Fibroblast of skin of left quadriceps (primary cell): ENCODE measurements at places on chromosomes 16 and 17.
A peak's percentile ranks its signal among the peaks of the same experiment; 100 is the strongest.

DNA sequence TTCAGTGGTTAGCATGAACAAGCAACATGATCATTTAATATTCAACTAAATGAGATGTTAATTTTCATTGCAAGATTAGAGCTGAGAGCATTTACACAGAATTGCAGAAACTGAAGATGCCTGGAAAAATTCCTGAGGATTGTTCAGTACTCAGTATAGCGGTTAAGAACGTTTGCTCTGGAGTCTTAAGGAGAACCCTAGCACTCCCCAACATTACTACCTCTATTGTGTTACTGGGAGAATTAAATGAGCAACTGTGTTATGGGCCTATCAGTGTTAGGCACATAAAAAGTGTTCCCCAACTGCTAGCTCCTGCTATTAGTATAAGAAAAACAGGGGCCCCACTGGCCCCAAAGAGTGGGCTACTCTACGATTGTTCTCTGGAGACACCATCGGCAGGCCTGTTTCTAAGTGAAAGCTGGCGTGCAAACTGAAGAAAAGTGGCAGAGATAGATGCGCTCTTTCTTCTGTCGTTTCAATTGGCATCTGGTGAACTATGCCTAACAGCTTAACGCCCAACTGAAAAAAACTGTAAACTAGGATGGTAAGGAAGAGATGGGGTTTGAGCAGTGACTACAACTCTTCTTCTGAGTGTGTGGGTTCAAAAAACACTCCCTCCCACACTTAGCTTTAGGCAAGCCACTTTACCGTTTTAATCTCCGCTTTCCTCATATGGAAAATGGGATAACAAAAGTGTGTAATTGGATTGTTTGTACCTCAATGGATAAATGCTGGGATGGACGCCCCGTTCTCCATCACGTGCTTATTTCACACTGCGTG, 1.3 kb downstream of the CDR2 start:
- DNase-seq: no peak

DNA sequence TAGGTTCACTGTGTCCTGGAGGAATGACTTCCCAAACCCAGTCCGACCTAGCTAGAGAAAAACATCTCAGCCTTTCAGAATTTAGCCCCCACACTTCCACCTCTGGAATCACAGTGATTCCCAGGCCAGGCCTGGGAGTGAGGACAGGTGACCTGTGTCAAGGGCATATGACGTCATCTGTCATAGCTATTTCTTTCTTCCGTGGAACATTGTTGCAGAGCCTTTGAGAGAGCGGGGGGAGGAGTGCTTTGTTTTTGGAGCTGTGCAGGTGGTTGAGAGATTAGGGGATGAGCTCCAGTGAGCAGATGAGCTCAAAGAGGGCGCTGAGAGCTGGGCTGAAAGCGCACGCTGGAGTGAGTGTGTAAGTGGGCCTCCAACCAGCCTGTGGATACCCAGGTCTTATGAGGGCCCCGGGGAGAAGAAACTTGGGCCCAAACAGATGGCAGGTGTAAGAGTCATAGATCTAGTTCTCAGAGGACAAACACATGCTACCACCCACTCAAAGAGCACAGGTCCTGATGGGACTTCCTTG, 344.8 kb downstream of the SNX29 start:
- no peak for DNase-seq

DNA sequence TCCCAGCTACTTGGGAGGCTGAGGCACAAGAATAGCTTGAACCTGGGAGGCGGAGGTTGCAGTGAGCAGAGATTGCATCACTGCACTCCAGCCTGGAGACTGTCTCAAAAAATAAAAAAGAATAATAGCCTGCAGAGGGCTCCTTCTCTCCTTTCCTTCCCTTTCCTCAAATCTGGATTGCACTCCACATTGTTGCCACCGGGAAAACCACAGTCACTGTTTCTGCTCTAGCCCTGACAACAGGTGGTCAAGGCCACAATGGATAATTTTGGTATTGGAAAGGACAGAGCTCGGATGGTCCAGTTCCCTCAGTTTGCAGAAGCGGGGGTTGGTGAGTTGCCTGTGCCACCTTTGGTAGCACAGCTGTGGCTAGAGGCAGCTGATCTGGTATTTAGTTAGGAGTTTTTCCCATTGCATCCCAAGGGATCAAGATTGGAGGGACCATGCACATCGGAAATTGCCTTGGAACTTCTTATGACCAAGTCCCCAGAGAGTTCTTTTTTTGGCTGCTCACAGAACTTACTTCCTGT, 44.7 kb upstream of the PRSS54 start:
- DNase-seq: no peak

DNA sequence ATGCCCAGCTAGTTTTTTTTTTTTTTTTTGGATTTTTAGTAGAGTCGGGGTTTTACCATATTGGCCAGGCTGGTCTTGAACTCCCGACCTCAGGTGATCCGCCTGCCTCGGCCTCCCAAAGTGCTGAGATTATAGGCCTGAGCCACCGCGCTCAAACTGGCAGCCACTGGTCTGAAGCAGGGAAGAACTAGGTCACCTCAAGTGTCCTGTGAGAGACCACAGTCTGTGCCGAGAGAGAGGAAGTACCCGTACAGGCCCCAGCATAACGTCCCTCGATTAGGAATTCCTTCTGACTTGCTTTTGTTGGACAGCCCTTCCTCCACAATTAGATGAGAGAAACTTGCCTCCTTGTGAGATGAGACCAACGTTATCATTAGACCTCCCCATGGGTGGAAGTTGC, 13.7 kb upstream of the CD300E start:
- no peak for DNase-seq

DNA sequence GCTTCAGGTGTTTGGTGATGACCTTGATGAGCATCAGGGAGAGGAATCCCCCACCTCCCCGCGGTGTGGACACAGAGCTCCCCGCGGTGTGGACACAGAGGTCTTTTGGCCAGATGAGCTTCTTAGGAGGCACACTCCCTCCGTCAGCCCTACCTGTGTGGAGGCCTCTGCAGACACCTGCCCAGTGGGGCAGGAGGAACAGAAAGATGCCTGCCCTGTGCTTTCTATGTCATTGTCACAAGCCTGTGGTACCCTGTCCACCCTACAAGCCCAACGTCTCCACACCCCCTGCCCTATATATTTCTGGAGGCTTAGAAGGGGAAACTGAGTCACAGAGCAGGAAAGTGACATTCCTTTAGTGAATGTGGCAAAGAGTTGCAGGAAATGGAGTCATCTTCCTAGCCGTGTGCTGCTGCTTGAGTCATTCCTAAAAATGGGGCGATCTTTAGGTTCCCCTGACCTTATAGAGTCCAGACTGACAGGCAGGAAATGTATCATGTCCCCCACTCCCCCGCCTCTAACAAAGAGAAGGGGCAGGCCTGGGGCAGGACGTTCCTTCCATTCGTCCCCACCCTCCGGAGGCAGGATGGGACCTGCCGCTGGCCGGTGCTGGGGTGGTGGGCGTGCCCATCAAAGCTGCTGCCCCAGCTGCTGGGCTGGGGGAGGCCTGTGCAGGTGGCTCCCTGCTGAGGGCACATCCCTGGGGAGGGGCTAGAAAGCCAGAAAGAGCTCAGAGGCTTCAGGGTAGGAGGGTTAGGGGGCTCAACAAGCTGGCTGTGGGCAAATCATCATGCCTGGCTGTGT, 1.0 kb upstream of the C16orf74 start:
- no peak for DNase-seq

DNA sequence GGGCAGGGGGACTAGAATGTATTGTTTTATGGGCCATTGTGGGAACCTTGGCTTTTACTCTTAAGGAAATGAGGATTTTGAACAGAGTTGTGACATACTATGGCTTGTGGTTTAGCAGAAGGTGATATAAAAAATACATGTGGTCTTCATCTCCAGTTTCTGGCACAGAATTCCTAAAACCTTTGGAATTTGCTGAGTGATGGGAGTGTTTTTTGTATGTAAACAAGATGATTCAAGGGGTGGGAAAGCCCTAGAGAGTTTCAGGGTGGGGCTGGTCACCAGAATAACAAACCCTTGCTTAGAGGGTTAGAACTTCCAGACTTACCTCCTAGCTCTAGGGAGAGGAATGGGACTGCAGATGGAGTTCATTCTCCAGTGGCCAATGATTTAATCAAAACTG, 316.1 kb downstream of the PHKB start:
- DNase-seq: peak; percentile 48

DNA sequence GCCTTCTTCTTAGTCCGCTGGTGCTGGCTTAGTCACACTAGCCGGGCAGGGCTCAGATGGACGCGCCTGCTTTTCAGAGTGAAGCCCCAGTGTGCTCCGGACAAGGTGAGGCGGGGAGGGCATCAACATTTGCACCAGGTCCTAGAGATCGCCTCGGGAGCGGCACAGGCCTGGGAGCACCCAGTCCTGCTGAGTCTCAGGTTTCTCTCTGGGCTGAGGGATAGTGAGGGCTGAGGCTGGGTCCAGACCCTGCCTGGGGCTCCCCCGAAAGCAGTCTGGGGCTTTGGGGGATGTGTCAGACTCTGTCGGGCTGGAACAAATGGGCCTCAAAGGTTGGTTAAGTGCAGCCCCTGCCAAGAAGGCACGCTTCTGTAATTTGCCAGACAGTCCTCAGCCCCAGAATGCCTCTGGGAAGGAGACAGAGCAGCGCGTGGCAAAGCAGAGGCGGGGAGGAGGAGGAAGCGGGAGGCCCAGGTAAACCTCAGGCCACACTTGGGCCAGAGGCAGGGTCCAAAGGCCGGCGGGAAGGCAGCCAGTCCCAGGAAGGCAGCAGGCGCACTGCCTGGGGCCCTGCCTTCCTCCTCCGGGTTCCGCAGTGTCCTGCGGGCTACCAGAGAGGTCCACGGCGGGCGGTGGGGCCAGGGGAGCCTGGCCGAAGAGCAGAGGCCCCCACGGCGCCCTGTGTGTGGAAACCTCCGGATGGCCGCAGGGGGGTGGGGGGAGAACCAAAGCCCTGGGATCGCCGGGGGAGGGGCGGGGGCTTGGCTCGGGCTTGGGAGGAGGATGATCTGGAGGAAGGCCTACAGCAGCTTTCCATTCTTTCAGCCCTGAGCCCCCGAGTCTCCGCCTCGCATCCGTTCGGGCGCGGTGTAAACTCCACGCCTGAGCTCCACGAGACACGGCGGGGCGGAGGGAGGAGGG, 39.5 kb upstream of the ATP2A3 start:
- no peak for DNase-seq

GRCh38 chr17:8225813-8226535, 15.6 kb upstream of the AURKB start:
- peak; percentile 59 for DNase-seq

GRCh38 chr16:3819746-3820724, 60.5 kb downstream of the CREBBP start:
- peak; percentile 89 for DNase-seq

DNA sequence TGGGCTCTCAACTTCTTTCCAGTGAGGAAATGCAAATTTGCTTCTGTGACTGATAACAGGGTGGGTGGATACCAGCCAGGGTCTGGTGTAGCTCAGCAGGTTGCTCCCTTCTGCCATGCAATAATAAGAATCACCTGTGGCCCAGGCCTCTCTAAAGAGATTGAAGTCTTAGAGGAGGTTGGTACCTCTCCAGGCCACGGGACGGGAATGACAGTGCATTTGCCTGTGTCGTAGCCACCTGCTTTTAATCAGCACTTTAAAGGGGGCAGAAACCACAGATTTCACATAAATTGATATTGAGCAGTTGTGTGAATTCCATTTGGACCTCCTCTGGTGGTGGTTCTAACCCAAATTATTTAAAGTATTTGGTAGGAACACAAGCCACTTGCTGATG, 246.9 kb downstream of the PRKCA start:
- DNase-seq: peak; percentile 95

DNA sequence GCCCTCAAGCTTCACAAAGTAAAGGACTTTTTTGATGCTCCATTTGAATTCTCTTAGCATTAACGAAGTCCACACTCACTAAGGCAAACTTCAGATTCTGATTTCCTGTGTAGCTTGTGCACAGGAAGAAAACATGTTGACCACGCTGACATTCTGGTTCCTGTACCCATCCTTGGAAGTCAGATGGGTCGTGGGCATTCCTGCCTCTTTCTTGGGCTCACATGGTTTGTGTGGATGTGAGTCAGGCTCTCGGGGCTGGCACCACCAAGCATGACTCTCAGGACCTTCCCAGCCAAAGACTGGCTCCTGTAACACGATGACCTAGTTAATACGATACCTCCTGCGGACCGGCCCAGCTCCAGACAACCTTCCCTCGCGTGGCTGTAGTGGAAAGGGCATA, 32.8 kb downstream of the ARSG start:
- DNase-seq: no peak

DNA sequence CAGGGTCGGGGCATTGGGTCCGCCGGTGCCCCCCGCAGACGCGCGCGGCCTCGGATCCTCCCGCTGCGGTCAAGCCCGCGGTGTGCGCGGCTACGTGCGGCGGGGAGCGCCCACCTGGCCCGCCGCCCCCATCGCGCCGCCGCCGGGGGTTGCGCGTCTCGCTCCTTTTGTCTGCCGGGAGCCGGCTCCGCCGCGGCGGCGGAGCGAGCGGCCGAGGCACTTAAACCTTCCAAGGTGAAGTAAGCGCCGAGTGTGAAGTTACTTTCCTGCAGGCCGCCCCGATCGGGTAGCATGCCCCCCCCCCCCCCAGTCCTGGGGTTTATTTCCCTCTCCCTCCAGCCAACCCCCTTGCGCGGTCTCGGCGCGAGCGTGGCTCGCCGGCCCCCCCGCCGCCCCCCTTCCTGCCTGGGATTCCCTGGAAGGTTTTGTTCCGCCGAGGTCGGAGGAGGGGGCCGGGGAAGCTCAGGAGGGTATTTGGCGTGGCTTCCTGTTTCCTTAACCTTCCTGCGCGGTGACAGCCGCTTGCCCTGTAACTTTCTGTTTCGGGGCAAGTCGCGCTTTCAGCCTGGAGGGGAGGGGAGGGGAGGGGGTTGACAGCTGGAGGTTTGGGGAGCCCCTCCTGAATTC, 56.6 kb upstream of the GSE1 start:
- DNase-seq: peak; percentile 12

DNA sequence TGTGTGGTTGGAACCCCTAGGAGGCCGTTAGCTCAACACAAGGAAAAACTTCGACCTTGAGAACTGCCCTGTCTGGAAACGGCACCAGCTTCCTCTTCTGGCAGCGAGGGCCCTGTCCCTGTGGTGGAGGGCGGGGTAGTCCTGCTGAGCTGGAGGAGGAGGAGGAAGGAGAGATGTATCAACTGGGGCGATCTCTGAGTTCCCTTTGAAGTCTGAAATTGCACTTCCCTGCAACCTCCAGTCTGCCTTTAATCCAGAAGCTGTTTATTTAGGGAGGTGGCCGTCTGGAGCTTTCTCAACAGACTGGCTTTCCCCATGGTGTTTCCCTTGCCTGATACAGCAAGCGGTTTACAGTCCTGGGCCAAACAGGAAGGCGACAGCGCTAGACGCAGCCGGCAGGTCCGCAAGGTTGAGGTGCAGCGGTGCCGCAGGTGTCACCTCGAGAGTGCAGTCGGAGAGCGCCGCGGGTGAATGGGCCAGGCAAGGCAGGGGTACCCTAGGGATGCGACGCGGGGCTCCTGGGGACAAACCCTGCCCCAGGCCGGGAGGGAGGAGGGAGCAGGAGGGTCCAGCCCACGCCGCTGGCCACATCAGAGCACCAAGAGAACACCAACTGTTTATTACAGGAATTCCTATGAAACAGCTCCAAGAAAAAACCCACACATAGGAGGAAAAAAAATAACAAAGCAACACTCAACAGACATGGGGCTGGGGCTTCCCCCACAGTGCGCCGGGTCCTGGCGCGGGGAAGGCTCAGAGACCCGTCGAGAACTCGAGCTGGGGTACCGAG, 11.4 kb upstream of the MRPS23 start:
- no peak for DNase-seq
